ENCODE measurements at places on chromosomes 4 and X.

DNA sequence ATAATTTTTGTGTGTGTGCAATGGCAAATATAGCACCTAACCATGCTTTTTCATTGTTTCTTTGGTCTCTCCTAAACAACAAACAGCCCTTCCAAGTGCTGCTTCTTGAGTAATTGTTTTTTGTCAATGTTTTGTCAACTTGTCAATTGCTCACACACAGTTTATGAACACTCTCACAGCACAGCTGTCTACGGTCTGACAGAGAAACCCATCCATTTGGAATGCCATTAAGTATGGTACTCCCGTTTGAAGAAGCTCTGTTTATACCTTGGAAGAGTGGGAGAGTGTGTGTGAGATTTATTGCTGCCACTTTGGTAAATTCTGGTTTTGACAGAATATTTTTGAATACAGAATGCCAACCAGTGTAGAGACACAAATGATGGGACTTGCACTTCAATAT lies 254.6 kb downstream of the LDB2 start:
- DNase-seq, result no peak

- DNase-seq, result no peak
Measured at GRCh38 chrX:133660281-133660680, 245.0 kb upstream of the GPC4 start.

DNA sequence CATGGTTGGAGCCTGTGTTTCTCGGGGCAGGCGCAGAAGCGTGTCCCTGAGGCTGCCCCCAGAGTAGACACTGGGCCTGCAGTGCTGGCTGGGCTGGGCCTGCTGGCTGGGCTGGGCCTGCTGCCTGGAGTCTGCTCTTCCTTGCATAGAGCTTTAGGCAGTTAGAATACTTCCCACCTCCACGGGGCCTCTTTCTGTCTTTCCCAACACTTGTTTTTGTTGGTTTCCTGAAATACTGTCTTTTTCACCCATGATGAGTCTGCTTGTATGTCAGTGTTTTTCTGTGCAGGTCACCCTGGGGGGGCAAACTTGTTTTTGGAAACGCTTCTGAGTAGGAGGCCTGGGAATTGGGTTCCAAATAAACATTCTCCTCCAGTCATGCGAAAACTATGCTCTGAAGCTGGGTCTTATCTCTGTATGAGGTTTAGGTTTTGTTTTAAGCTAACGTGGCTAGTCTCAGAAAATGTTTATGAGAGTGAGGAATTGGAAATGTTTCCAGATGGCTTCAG lies 32.2 kb downstream of the TRMT44 start:
- no peak for DNase-seq

DNA sequence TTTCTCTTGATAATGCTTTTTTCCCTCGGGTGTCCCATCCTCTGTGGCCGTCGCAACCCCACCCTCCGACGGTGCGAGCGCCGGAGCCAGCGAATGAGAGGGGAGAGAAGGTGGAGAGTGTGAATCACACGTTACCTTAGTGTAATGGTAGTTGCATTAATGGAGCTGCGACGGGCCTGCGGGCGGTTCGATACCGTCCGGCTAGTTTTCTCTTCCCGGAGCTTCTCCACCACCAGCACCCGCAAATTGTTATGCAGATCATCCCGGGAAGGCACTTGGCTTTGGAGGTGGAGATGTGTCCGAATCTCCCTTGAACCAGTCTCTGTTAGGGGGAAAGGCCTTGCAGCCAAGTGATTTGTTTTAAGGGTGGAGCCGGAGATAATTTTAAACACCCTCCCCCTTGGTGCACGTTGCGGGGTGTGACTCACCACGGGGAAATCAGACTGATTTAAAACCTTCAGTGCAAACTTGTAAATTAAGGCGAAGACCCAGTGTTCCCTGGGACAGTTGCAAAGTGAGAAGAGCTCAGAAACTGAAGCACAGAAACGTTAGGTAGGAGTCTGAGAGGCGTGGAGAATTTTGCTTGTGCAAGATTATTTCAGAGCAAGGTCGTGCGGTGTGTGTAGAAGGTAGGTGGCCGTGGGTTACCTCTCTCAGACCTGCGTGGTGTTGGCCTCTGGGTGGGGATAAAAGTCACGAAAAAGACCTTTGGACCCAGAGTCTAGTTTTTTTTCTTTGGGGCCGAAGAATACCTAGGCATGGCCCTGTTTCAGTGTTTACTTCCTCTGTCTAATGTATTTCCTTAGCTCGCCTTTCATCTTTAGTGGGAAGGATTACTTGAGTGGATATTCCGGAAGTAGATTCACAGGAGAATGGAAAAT lies 1.3 kb downstream of the AFF1 start:
- no peak for DNase-seq

GRCh38 chr4:26826721-26827120 lies 33.9 kb upstream of the STIM2 start:
- DNase-seq, result no peak

DNA sequence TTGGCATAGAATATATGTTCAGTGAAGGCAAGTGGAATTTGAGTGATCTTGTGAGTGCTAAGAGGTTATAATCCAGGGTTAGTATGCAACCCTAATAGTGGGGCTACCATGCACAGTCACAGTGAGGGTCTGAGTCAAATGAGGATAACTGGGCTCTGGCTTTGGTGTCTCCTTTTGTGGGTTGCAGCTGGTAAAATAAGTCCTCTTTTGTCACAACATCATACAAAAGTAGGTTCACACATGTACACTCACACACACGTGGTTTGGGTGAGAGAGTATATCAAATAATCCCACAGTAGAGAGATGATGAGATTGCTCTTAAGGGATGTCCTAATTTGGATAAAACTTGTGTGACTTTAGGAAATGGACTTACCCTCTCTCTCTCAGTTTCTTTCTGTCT lies 79.6 kb upstream of the EOLA2 start:
- DNase-seq, result no peak
